ENCODE measurements at places on chromosomes 3 and 15. TPM values are rescaled to one million over a fixed set of nuclear protein-coding genes. Genes with fewer than 3 reads are reported as not detected.

DNA sequence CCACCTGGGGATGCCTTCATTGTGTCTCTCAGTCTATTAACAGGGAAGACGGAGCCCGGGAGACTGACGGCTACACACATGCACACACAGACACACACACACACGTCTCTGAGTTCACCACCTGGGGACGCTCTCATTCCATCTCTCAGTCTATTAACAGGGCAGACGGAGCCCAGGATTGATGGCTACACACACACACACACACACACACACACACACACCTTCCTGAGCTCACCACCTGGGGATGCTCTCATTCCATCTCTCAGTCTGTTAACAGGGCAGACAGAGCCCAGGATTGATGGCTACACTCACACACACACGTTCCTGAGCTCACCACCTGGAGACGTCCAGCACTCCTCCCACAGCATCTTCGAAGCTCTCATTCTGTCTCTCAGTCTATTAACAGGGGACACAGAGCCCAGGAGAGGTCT, 143.9 kb downstream of the OR4M2 start:
- peak; percentile 50 for DNase-seq

DNA sequence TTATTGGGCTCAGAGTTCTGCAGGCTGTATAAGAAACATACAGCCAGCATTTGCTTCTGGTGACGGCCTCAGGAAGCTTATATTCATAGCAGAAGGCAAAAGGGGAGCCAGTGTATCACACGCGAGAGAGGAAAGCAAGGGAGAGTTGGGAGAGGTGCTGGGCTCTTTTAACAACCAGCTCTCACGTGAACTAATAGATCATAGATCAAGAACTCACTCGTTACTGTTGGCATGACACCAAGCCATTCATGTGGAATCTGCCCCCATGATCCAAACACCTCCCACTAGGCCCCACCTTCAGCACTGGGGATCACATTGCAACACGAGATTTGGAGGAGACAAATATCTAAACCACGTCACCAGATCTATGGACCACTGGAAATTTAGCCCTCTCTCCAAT, 70.2 kb downstream of the TIPARP start:
- no peak for DNase-seq

DNA sequence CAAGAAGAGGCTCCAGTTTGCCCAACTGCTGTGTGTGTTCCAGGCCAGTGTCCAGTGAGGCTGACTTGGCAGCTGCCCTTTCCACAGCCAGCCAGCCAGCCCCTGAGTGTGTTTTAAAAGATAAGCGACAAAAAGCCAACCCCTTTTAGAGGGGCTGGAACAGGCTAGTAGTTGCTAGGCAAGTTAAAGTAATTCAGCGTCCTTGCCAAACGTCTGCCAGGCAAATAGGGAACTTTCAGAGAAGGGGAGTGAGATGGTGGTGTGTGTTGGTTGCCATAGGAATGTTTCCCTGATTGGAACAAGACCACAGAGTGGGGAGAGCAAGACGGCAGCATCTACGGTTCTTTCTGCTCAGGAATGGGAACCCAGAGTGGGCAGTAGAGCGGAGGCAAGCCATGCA, 86.3 kb downstream of the TMEM108 start:
- no peak for DNase-seq

GRCh38 chr3:32303977-32304881, 65.7 kb downstream of the CMTM8 start:
- no peak for DNase-seq

- no peak for DNase-seq
Measured at GRCh38 chr15:90037961-90038631, 37.0 kb downstream of the ZNF710 start.

DNA sequence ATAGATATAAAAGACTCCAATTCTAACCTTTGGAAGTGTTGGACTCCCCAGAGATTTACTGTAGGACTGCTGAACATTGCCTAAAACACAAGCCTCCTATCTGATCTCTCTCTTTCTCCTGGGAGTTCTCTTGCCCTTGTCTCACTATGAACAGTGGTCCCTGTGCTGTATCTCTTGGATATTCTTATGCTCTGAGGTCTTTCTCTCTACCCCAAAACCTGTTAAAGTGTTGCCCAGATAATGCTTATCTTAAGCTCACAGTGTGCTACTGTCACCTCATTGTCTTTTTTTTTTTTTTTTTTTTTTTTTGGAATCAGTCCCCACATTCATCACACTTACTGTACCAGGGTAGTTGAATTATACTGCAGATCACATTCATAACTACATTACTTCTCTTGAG, 131.0 kb upstream of the CBLB start:
- DNase-seq: no peak

- no peak for DNase-seq
Measured at GRCh38 chr3:166388321-166388720, 551.1 kb upstream of the BCHE start.

DNA sequence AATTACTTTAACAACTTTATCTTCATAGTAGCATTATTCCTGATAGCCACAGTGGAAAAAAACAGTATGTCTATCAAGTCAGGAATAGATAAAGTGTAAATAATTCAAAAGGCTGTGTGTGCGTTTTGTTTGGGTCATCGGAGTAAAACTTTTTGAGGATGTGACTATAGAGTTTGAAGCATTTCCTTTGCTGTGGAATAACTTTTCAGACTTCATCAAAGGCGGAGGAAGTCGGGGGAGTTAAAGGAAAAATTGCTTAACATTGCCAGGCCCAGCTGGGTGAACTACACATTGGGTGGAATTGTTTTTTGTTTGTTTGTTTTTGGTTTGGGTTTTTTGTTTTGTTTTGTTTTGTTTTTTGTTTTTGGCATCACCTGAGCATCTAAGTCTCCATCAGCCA, 70.4 kb upstream of the CRTC3 start:
- DNase-seq: no peak

- no peak for DNase-seq
Measured at GRCh38 chr3:186220365-186220764, 111.5 kb upstream of the ETV5 start.

- no peak for DNase-seq
Measured at GRCh38 chr15:49135911-49136310, 19.5 kb downstream of the COPS2 start.

GRCh38 chr3:123258811-123259420, 57.2 kb downstream of the SEC22A start:
- DNase-seq: peak; percentile 68

DNA sequence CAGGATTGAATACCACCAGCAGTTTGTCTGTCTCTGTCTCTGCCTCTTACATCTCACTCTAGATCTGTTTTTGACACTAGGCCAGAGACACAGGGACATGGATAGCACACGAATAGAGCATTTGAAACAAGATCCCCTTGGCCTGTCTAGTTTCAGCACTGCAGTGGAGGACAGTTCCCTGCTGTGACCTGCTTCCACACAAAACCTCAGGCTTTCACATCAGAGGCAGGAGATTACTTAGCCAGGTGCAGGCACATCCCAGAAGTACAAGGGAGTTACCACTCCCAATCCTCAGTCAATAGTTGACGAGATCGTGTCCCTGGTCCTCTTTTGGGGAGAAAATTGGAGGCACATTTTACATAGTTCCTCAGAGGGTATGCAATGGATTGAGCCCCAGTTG, 34.0 kb upstream of the CCK start:
- DNase-seq: peak; percentile 32

- DNase-seq: no peak
Measured at GRCh38 chr3:66449411-66449974, 51.3 kb downstream of the LRIG1 start.

GRCh38 chr3:47000198-47000815, 20.8 kb downstream of the NBEAL2 start:
- DNase-seq: no peak

GRCh38 chr15:75407083-75407482, 38.7 kb upstream of the MAN2C1 start:
- no peak for DNase-seq

GRCh38 chr3:195071916-195072820, 198.8 kb downstream of the XXYLT1 start:
- DNase-seq: no peak

DNA sequence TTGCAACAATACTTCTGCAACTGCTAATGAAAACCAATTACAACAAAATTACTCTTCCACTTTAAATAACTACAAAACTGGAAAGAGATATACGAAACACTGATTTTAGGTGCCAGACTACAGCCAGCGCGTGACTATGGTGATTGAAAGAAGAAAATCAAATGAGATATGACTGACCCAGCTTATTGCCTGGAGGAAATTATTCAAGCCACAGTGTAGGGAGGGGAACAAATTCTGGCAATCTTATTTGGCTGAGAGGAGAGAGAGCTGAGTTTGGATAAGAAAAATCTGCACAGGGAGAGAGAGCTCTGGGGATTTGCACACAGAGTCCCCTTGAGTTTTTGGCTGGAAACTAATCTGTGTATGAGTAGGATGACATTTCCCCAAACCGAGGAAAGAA, 470.3 kb upstream of the FRG2C start:
- DNase-seq: no peak

GRCh38 chr15:70479785-70480184, 283.6 kb downstream of the UACA start:
- DNase-seq: no peak

GRCh38 chr3:107275511-107275910, 101.7 kb upstream of the CCDC54 start:
- no peak for DNase-seq

- peak; percentile 10 for DNase-seq
Measured at GRCh38 chr3:71185733-71186455, 397.6 kb downstream of the FOXP1 start.

- peak; percentile 22 for DNase-seq
Measured at GRCh38 chr3:128784232-128784631, 58.2 kb downstream of the RAB7A start.

The MESP2 gene
- total RNA-seq: not detected

The SI gene
- not detected for total RNA-seq

The ESYT3 gene
- total RNA-seq: not detected

The IL16 gene
- total RNA-seq: 85.1 TPM

The ARHGAP11A gene
- total RNA-seq: 134 TPM

The AGBL1 gene
- total RNA-seq: not detected

The MESP1 gene
- not detected for total RNA-seq

The MYRIP gene
- total RNA-seq: not detected

The KNG1 gene
- total RNA-seq: not detected

The ADCY5 gene
- 0.63 TPM for total RNA-seq
